Left ventricle myocardium inferior (tissue), 1 donor: ENCODE measurements at places on chromosomes 11 and 22. TPM values are rescaled to one million over a fixed set of nuclear protein-coding genes. Genes with fewer than 3 reads are reported as not detected.

FAM227A gene
- total RNA-seq = 1.0 TPM

TRIM6 gene
- 0.58 TPM for total RNA-seq

DNA sequence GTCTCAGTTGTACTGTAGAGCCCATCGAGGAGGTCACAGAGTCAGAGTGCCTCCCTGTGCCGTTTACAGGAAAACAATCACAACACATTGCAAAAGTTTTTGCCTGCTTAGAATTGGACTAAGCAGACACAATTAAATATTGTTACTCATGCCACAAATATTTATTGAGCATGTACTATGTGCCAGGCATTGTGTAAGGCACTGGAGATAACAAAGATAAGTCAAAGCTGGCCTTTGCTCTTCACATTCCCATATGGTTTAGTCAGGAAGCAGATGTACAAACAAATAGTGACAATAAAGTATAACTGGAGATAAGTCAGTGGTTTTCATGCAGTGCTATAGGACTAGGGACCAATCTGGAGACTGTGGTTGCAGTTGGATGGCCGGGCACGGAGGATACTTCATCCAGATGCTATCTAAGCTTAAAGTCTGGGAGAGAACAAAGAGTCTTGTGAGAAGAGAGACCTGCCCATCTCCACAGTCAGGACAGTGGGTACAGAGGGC is 550.7 kb downstream of the INSC start:
- no peak overlapping the region for H3K4me3 ChIP-seq
- DNase-seq = no peak
- no peaks in the 10 kb centered on the region for H3K36me3 ChIP-seq
- no peaks in the 10 kb centered on the region for H3K27me3 ChIP-seq
- no peak overlapping the region for H3K27ac ChIP-seq

DNA sequence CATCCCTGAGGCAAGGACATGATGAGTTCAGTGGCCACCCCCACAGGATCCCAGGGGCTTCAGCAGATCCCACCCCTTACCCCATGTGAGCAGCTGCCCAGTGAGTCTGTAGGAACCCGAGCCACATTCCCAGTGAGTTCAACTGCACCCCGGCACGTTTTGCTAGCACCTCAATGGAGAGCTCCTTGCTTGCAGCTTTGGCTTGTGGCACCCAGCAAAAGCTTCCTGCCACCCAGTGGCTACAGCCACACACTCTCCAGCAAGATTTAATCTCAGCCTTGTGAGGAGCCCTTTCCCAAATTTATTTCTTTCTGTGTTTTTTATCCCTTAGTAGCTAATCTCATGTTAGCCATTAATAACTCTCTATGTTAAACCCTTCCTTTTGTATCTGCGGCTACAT is 4.0 kb downstream of the SAA1 start:
- DNase-seq = no peak
- no peaks in the 10 kb centered on the region for H3K4me1 ChIP-seq
- H3K36me3 ChIP-seq = no peaks in the 10 kb centered on the region
- peaks cover 5% of the 10 kb centered on the region for H3K27me3 ChIP-seq
- no peak overlapping the region for H3K4me3 ChIP-seq
- no peak overlapping the region for H3K27ac ChIP-seq

GRCh38 chr11:47907499-47907898 is 59.3 kb upstream of the NUP160 start:
- no peaks in the 10 kb centered on the region for H3K4me1 ChIP-seq
- H3K36me3 ChIP-seq = no peaks in the 10 kb centered on the region
- H3K27me3 ChIP-seq = no peaks in the 10 kb centered on the region
- H3K4me3 ChIP-seq = no peak overlapping the region
- DNase-seq = no peak
- no peak overlapping the region for H3K27ac ChIP-seq

DNA sequence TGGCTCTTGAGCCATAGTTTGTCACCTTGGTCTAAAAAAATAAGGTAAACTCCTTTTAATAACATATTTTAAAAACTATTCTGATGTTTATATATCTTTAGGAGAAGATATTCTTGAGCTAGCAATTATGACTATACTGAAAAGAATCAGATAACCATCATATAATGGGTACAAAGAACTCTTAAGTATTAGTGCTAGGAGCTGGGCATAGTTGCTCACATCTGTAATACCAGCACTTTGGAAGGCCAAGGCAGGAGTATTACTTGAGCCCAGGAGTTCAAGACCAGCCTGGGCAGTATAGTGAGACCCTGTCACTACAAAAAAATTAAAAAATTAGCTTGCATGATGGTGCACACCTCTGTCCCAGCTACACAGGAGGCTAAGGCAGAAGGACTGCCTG is 54.0 kb upstream of the B3GNT6 start:
- H3K36me3 ChIP-seq = no peaks in the 10 kb centered on the region
- no peak overlapping the region for H3K4me3 ChIP-seq
- H3K4me1 ChIP-seq = peaks cover 6% of the 10 kb centered on the region

GRCh38 chr11:12186701-12187100 is 76.3 kb downstream of the MICAL2 start:
- H3K27me3 ChIP-seq = no peaks in the 10 kb centered on the region
- H3K4me3 ChIP-seq = no peak overlapping the region
- H3K36me3 ChIP-seq = no peaks in the 10 kb centered on the region
- DNase-seq = no peak
- H3K4me1 ChIP-seq = peaks cover 61% of the 10 kb centered on the region
- H3K27ac ChIP-seq = peak overlapping the region; percentile 7

DNA sequence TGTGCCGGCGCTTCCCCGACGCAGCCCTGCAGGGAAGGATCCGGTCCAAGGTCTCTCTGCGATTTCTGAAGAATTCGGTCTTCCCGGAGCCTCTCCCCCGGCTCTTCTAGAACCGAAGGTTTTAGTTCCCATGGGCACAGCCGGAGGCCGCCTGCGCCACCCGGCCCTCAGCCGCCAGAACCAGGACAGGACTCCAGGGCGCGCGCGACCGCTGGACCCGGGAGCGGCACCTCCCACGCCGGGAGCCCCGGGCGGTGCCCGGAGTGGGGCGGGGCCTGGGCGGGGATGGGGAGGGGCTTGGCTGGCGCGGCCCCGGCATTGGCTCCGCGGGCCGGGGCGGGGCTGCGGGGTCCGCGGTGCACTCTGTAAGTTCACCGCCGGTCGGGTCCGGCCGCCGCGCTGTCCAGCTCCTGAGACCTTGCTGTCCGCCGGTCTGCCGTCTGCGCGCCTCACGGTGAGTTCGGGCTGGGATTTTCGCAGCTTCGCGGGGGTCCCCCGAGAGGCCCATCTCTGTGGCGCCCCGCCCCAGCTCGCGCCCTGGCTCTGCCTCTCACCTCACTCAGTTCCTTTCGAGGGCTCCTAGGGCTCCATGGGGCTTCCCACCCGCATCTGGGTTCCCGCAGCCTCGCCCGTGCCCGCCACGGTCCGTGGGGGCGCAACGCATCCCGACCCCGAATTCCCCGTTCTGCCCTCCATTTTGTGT is at the start of gene CDC42EP2:
TSS of gene CDC42EP2 (plus strand) at position 366 of the 703 bp plus-strand sequence. CDS start 6,033 bp downstream, outside the sequence.
- DNase-seq = peak; percentile 91
- no peaks in the 10 kb centered on the region for H3K27me3 ChIP-seq
- no peaks in the 10 kb centered on the region for H3K36me3 ChIP-seq
- peak within 1 kb of the TSS; percentile 98 for H3K27ac ChIP-seq
- peak within 1 kb of the TSS; percentile 90 for H3K4me3 ChIP-seq
- peaks cover 89% of the 10 kb centered on the region for H3K4me1 ChIP-seq

- no peaks in the 10 kb centered on the region for H3K4me1 ChIP-seq
- H3K27me3 ChIP-seq = peaks cover 28% of the 10 kb centered on the region
- H3K4me3 ChIP-seq = no peak overlapping the region
- no peak overlapping the region for H3K27ac ChIP-seq
- H3K36me3 ChIP-seq = no peaks in the 10 kb centered on the region
These were observed 1395.2 kb downstream of the TBC1D22A start for GRCh38 chr22:48157676-48158075.

DNA sequence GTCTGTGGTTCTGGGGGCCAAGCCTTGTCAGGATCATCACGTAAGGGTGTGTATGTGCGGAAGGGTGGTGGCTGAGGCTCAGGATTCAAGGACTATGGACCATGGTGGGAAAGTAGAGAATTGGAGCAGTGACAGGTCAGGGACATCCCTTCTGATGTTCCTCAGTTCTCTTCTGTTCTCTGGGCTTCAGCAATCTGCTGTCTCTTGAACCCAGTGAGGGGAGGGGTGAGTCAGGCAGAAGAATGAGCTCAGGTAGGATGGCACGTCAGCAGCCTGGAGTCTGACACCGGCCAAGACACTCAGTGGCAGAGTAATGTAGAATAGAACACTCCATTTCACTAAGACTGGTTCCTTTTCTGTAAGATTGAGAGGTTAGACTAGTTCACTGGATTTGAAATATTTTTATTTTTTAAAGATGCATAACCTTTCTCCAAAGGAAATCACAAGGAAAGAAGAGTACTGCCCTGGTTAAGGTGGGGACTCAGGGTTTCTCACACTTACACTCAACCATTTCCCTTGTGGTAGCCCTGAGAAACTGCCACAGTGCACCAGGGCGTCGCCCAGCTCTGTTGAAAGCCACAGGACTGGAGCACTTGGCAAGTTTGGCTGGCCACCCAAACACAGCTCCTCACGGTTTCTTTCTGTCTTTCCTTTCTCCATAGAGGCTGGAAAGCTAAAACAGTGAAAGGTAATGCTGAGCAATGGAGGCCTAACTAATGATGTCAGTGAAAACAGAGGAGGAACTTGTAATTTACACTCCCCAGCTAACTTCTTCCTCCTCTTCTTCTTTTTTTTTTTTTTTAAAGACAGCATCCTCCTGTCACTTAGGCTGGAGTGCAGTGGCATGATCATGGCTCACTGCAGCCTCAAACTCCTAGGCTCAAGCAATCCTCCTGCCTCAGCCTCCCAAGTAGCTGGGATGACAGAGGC is 23.1 kb upstream of the MICAL2 start:
- no peak for DNase-seq
- H3K36me3 ChIP-seq = no peaks in the 10 kb centered on the region
- peaks cover 74% of the 10 kb centered on the region for H3K4me1 ChIP-seq
- H3K27me3 ChIP-seq = no peaks in the 10 kb centered on the region
- H3K4me3 ChIP-seq = peak overlapping the region; percentile 22
- peak overlapping the region; percentile 90 for H3K27ac ChIP-seq
